ENCODE measurements at places on chromosomes 11 and 22.

DNA sequence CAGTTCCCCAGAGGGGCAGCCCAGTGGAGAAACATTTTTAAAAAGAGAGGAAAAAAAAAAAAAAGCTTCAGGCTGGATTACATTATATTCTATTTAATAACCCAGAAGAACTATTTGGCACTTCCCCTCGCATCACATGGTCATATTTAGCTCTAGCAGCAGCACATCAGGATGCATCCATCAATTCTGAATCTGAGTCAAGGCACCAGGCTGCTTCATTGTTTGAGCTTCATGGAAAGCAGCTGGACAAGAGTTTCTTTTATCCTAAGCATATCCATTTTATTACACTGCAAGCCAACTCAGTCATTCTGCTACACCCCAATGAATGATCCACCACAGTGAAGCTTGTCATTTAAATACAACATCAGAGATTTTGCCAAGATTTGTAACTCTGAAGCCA lies 10.0 kb downstream of the SPTY2D1 start:
- no peak for DNase-seq

- DNase-seq: no peak
Measured at GRCh38 chr22:29152045-29152953, 53.4 kb upstream of the EMID1 start.

GRCh38 chr11:58796333-58796732 lies 48.2 kb downstream of the GLYATL2 start:
- DNase-seq: no peak

DNA sequence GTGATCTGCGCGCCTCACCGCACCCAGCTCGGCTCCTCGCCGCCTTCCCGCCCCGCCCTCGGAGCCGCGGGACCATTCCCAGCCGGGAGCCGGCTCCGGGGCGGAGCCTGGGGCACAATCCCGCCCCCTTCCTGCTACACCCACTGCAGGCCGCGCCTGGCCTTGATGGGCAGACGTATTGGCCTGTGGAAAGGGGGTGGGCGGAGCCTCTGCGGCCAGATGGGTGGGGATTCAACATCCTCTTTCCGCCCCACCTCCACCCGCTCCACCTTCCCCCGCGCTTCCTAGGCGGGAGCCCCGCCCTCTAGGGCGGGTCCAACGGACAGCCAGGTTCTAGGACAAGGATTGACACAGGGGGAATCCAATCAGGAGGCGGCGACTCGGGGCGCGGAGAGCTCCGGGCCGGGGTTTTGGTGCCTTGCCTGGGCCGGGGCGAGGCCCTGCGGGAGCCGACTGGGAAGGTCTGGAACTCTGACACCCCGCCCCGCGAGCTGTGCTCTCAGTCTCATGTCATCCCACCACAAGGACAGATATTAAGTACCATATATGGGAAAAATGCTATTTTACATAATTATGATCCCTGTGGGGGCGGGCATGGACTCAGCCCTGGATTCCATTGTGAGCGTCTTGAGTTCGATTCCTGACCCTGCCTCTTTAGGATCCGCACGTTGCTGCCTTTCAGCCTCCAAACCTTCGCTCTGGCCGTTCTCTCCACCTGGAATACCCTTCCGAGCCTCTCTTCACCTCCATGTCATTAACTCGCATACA lies at the start of gene MYH9:
Gene MYH9, minus strand, starts transcription at position 9 of the 768 bp plus-strand sequence. CDS start 38,731 bp downstream, outside the sequence.
- DNase-seq: peak; percentile 99

- DNase-seq: no peak
Measured at GRCh38 chr22:26065847-26066246, 103.4 kb upstream of the SEZ6L start.

GRCh38 chr11:64679846-64680245 lies 43.2 kb downstream of the NRXN2 start:
- no peak for DNase-seq

DNA sequence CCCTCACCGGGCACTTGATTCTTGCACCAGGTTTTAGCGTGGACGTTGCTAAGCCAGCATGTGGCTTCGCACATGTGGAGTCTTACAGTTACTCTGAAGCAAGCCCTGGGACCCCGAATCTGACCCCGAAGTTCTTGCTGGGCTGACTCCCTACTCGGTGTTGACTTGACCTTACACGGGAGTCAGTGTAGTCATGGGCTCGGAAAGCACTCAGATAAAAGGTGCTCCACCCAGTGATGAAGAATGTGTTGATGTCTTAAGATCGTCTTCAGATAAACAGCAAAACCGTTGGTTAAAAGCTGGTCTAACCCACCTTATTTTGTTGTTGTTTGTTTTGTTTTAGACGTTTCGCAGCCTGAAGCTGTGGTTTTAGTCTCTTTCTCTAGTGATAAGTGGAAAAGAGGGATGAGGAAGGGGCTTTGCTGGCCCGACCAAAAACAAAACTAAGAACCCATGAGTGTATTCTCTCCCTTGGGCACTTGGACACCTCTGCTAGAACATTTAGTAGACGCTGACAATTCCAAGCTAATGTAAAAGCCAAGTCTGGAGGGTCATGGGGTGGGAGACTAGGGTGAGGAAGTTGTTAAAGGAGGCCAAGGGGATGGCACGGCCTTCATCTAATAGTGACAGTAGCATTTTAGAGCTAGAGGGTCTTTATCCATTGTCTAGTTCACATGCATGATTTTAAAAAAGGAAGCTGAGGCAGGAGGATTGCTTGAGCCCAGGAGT lies 69.9 kb downstream of the BCR start:
- DNase-seq: no peak
